B cell (primary cell): ENCODE measurements at places on chromosomes 2 and 18. TPM values are rescaled to one million over a fixed set of nuclear protein-coding genes. Genes with fewer than 3 reads are reported as not detected.

Gene CDH7
- not detected in 2 replicates for polyA plus RNA-seq

Gene TBR1
- polyA plus RNA-seq: not detected in 2 replicates

Gene ALK
- not detected in 2 replicates for polyA plus RNA-seq

Gene CHRNG
- polyA plus RNA-seq: not detected in 2 replicates

Gene FBXO15
- 1.6 and 2.1 TPM in 2 replicates for polyA plus RNA-seq

DNA sequence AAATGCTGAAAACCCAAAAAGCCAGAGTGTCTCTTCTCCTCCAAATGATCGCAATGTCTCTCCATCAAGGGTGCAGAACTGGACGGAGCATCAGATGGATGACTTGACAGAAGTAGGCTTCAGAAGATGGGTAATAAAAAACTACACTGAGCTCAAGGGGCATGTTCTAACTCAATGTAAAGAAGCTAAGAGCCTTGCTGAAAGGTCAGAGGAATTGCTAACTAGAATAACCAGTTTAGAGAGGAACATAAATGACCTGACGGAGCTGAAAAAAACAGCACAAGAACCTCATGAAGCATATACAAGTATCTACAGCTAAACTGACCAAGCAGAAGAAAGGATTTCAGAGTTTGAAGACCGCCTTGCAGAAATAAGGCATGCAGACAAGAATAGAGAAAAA is 9.7 kb upstream of the POLE4 start:
- H3K4me3 ChIP-seq: no peak overlapping the region
- H3K27ac ChIP-seq: no peak overlapping the region
- no peaks in the 10 kb centered on the region for H3K27me3 ChIP-seq
- no peak for DNase-seq
- H3K4me1 ChIP-seq: peaks cover 14% of the 10 kb centered on the region

DNA sequence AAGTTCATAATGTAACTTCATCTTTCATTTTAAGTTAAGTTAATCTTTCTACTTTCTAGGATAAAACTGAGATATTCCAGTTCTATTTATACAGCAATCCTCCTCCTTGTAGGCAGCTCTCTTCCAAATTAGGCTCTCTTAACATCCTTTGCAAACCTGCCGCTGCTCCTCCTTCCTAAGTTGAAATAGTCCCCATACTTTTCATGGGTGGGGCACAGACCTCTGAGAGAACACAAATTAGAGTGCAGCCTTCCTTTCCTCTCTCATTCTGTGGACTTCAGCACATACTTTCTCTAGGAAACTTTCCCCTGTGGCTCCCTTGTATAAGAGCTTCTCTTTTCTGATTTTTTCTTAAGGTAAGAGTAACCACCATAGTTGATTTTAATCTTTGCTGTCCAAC is 28.3 kb downstream of the TWSG1 start:
- H3K27ac ChIP-seq: no peak overlapping the region
- no peak overlapping the region for H3K4me3 ChIP-seq
- DNase-seq: no peak
- no peaks in the 10 kb centered on the region for H3K27me3 ChIP-seq

GRCh38 chr2:19474128-19474527 is 115.7 kb upstream of the OSR1 start:
- H3K4me1 ChIP-seq: peaks cover 5% of the 10 kb centered on the region
- no peaks in the 10 kb centered on the region for H3K27me3 ChIP-seq
- no peaks in the 10 kb centered on the region for H3K36me3 ChIP-seq
- DNase-seq: peak; percentile 2

- DNase-seq: no peak
- H3K4me1 ChIP-seq: no peaks in the 10 kb centered on the region
Measured at GRCh38 chr18:28791101-28791500, 614.2 kb upstream of the CDH2 start.

- no peaks in the 10 kb centered on the region for H3K36me3 ChIP-seq
- H3K27ac ChIP-seq: no peak overlapping the region
Measured at GRCh38 chr2:6810961-6811360, 54.7 kb downstream of the CMPK2 start.

GRCh38 chr2:202941771-202942170 is 29.7 kb downstream of the CARF start:
- no peak overlapping the region for H3K4me3 ChIP-seq
- no peak for DNase-seq
- no peaks in the 10 kb centered on the region for H3K4me1 ChIP-seq
- peaks cover 22% of the 10 kb centered on the region for H3K36me3 ChIP-seq

- H3K27me3 ChIP-seq: no peaks in the 10 kb centered on the region
- H3K4me1 ChIP-seq: no peaks in the 10 kb centered on the region
- no peaks in the 10 kb centered on the region for H3K36me3 ChIP-seq
- H3K4me3 ChIP-seq: no peak overlapping the region
- no peak overlapping the region for H3K27ac ChIP-seq
Measured at GRCh38 chr2:112345030-112346027, 69.9 kb downstream of the ZC3H6 start.

DNA sequence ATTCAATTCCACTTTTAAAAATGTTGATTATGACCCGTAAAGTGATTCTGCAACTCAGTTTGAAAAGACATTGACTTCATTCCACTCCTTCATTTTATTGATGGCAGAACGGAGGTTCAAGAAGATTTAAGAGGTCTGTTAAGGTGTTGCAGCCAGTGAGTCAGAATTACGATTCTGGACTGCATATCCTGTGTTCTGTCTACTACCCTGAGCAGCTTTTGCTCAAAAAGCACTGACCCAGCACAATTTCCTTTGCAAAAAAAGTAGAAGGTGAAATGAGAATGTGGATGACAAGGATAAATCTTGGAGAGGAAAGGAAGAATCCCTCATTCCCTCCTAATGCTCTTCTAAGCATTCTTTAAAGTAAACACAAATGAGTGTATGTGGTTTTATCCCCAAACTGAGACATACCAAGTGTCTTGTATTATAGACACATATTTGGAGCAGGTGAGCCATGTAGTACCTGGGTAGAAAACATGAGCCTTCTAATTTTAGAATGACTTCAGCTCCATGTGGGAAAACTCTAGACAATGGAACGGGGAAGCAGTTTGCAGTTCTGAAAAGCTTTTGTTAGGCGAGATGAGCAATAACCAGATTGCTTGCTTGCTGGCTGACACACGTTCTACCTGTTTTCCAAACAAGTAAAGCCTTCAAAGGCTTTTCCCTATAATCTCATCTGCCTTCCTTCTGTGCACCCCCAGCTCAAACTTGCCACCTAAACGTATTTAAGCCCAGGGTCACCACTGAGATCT is 44.7 kb downstream of the TGFA start:
- H3K4me1 ChIP-seq: no peaks in the 10 kb centered on the region
- no peak overlapping the region for H3K4me3 ChIP-seq
- H3K36me3 ChIP-seq: no peaks in the 10 kb centered on the region
- no peaks in the 10 kb centered on the region for H3K27me3 ChIP-seq

DNA sequence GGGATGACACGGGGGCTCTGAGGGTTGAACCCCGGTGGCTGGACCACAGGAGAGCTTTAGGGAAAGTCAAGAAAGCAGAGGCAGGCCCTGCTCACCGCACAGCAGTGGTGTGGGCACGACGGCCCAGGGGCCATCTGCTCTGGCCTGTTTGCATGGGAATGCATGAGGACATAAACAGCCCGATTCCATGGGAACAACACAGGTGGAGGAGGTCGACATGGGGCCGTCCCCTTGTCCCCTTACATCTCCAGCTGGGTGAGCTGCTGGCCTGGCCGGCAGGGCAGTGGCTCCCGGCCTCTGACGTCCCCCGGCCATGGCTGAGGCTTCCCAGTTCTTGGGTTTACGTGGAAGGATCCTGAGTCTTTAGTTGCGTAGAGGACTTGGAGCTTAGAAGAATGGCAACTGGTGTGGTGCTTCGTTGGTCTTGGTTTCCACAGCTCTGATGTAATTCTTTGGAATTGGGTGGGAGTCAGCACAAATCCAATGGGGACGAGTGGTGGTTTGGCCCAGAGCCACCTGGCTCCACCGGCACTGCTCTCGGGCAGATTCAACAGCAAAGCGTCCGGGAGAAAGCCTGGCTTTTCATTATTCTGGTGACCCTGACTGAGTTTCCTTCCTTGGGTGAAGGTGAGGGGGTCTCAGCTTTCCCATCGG is 98.3 kb upstream of the HDAC4 start:
- H3K36me3 ChIP-seq: no peaks in the 10 kb centered on the region
- H3K4me1 ChIP-seq: no peaks in the 10 kb centered on the region
- no peak for DNase-seq
- no peak overlapping the region for H3K4me3 ChIP-seq

- H3K36me3 ChIP-seq: no peaks in the 10 kb centered on the region
- H3K27me3 ChIP-seq: no peaks in the 10 kb centered on the region
- peak; percentile 55 for DNase-seq
- no peak overlapping the region for H3K27ac ChIP-seq
- no peaks in the 10 kb centered on the region for H3K4me1 ChIP-seq
Measured at GRCh38 chr2:163345795-163346573, 389.8 kb downstream of the FIGN start.

DNA sequence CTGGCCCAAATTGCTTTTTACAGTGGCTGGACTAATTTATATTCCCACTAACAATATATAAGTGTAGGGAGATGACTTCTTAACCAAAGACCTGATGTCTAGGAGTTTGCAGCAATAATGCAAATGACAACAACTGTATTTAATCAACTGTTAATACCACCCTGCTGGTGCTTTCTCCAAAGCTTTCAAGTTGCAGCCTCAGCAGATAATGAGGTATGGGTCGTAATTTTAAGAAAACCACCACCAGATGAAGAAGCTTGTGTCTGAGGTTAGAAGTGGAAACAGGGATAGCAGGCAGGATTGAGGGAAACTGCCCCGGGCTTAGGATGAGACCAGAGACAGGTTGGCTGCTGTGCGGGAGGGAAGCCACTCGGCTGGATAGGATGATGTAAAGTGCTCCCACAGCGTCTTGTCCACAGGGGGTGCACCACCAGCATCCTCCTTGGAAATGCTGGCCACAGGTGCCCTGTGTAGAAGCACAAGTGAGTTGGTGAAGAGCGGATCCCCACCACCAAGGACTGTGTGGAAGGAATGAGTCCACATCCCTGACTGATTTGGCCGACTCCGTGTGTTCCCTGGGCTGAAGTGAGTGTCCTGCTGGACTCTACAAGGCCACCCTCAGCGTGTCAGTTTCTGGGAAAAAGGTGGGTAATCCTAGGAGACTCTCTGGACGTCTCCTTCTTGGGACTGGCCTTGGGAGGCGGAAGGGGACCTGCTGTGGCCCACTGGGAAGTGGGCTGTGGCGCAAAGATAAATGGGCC is 76.1 kb upstream of the SMAD2 start:
- no peak overlapping the region for H3K4me3 ChIP-seq
- no peak overlapping the region for H3K27ac ChIP-seq
- H3K4me1 ChIP-seq: peaks cover 17% of the 10 kb centered on the region
- H3K27me3 ChIP-seq: peaks cover 31% of the 10 kb centered on the region
- no peaks in the 10 kb centered on the region for H3K36me3 ChIP-seq

DNA sequence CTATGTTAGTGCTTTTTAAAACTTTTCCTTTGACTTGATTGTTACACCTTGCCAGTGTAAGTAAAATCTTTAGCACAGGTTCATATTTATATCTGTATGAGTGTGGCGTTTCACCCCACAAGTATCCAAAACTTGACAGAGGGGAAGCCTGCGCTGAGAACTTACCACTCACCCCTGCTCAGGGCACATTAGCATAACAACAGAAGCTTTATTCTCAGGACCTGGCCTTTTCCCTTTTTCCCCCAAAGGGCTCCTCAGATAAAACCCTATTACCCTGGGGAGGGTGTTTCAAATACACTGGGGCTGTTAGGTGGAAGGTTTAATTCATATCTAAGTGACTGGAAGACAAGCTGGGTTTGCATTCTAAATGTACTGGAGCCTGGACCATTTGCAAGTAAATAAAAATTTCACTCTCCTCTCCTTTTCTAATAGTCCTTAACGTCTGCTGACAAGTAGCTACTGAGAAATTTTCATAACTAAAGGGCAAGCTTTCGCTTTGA is 276.6 kb downstream of the RNF152 start:
- no peaks in the 10 kb centered on the region for H3K27me3 ChIP-seq
- H3K4me1 ChIP-seq: no peaks in the 10 kb centered on the region
- H3K4me3 ChIP-seq: no peak overlapping the region
- no peak for DNase-seq
- H3K36me3 ChIP-seq: no peaks in the 10 kb centered on the region

DNA sequence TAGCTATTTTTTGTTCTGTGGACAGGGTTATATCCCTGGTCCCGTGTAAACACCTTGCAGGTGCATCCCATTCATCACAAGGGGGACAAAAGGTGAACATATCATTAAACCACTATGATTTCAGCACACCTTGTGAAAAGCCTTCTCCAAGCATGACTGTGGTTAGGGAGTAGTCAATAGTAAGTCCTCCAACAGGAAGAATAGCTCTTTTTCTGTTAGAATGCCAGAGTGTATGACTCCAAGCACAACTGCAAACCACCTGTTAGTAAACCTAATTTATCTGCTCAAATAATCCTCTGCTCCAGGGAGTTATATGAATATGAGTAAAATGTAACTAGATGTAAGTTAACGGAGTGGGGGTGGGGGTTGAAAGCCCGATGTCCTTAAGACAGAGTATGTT is 240.5 kb downstream of the AGPS start:
- no peak overlapping the region for H3K4me3 ChIP-seq
- no peak overlapping the region for H3K27ac ChIP-seq
- no peaks in the 10 kb centered on the region for H3K27me3 ChIP-seq
- DNase-seq: no peak
- H3K36me3 ChIP-seq: no peaks in the 10 kb centered on the region

DNA sequence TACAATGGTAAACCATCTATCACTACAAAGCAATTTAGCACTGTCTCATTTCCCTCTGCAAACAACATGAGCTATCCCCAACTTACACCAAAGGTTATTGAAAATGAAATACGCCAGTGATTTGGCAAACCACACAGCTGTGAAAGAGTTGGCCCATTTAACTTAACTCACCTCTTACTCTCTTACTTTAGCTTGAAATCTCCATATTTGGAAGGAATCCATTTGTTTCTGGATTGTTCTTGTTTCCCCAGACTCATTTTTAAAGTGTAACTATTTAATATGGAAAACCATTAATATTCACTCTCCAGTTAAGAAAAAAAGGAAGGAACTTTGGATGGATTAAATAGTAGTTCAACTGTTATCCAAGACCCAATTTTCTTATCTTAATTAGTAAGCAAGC is 93.7 kb upstream of the TRIB2 start:
- no peaks in the 10 kb centered on the region for H3K36me3 ChIP-seq
- no peak overlapping the region for H3K27ac ChIP-seq
- peaks cover under 1% of the 10 kb centered on the region for H3K4me1 ChIP-seq

DNA sequence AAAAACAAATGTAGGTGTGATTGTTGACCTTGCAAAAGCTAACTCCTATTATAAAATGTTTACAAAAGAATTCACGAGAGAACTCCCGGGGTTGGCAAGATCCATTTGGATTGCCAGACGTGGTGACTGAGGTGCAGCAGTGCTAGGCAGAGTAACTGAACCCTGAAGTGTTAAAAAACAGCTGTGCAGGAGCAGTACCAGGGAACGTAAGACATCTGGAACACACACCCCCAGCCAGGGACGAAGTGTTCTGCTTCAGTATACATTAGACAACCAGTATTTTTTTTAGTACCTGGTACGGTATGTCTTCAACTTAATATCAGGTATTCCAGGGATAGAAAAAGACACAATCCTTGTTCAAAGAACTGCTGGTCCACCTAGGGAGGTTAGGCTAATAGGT is 272.1 kb upstream of the EPAS1 start:
- no peaks in the 10 kb centered on the region for H3K4me1 ChIP-seq
- H3K27me3 ChIP-seq: no peaks in the 10 kb centered on the region
- no peak overlapping the region for H3K27ac ChIP-seq
- no peak overlapping the region for H3K4me3 ChIP-seq
- no peaks in the 10 kb centered on the region for H3K36me3 ChIP-seq

- H3K4me1 ChIP-seq: no peaks in the 10 kb centered on the region
- H3K27me3 ChIP-seq: no peaks in the 10 kb centered on the region
- no peak for DNase-seq
Measured at GRCh38 chr2:52391621-52392020, 1359.7 kb upstream of the NRXN1 start.
